ENCODE measurements at places on chromosomes 12 and 14.

DNA sequence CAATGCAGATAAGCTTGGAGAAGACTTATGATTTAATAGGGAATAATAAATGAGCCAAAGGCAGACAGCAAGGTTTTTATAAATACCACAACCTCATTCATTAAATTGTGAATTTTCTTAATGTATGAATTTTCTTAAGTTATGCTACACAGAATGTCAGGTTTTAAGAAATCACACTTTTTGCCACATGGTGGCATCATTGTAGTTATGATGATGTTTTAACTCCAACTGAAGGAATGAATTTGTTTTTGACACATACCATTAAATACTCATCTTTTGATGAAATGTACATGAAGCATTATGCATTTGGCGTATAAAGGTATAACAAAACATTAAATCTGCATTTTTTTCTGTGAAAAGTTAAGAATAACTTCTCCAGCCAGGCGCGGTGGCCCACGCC, 524.1 kb upstream of the FBXO33 start:
- no peak for DNase-seq

GRCh38 chr14:105026033-105026785, 5.3 kb upstream of the CDCA4 start:
- no peak for DNase-seq

DNA sequence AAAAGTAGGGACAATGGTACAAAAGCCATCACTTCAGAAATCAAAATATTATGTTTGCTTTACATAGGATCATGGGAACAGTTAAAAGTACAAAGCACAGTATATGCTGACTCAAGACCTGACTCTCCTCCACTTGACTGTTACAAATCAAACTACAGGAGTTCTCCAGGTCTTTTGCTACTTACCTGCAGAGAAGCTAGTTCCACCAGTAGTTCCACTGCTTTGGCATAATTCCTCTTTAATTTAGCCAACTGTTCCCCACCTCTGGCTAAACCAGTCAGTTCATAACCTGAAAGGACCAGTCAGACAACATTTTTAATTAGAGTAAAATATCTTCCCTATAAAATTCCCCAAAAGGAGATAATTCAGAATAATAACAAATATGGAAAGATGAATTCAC, 14.0 kb downstream of the ATP6V1D start:
- no peak for DNase-seq

DNA sequence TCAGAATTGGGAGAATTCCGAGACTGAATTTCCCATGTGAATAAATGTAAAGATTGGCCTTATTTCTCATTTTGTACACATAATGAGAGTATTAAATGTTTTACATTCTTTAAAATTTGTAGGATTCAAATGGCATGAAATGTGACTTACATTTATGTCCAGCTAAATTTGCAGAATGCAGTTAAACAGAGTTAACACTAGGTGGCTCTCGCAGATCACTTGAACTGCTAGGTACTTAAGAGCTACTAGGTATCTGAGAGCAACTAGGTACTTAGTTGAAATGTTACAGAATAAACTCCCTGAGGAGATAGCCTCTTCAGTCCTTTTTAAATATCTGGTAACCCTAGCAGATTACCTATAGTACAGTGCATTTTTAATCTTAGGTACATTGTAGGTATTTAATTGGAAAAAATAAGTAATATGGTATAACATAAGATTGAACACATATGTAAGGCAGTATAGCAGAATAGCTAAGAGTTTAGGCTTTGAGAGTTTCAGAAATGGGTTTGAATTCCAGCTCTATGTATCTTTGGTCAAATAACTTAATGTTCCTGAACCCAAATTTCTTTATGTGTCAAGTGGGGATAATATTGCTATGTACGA, 73.8 kb downstream of the KIAA0586 start:
- no peak for DNase-seq

DNA sequence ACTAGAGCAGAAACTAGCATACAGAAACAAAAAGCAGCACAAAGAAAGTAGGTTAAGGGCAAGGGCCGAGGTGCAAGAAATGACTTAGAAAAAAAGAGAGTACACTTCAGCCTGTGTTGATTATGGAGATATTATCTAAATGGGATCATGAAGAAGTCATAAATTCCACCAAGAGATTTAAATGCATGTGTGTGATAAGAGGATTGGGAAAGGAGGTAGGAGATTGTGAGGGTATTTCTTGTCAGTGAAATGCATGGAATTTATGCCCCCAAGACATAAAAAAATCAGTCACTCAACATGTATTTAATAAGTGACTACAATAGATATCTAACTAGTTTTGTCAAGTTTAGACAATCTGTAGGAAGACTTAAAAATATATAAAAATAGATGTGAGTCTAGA, 976.2 kb upstream of the LRFN5 start:
- no peak for DNase-seq

DNA sequence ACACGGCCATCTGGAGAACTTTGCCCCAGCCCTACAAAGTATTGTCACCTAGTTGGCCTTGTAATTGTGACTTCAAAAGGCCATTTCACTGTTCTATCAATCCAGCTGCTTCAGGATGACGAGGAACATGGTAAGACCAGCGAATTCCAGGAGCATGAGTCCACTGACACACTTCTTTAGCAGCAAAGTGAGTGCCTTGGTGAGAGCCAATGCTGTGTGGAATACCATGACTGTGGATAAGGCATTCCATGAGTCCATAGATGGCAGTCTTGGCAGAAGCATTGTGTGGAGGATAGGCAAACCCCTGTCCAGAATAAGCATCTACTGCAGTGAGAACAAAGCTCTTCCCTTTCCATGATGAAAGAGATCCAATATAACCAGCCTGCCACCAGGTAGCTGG, 1009.1 kb upstream of the USP15 start:
- DNase-seq, result no peak

DNA sequence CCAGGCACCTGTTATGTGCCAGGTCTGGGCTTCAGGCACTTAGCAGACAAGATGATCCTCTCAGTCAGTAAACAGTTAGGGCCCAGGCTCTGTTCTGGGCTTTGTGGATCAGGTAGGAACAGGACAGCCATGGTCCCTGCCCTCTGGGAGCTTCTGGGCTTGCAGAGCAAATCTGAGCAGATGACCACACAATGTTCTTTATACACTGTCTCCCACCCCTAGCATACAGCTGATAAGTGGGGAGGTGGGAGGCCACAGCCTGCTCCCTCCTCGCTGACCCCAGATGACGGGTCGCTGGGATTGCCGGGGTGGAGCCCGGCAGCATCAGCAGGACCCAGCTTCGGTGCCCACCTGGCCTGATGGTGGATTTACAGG, 53.1 kb upstream of the RIN3 start:
- no peak for DNase-seq

GRCh38 chr14:65077318-65077717, 25.0 kb downstream of the MAX start:
- no peak for DNase-seq
